ENCODE measurements at places on chromosomes 1 and 21.

DNA sequence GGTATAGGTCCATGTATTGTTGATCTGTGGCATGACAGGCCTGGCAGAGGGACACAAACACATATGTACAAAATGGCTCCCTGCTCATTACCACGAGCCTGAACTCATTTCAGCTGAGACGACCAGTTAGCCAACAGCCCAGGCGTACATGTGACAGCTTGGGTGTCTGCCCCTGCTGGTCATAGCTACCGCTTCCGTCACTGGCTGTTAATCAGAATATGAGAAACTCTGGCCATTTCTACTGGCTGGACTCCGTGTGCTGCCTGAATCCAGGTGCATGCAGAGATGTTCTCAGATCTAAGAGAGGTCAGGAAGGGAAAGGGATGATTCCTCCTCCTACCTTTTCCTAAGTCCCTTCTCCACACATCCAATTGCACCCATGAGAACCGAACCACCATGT lies 144.5 kb downstream of the PBX1 start:
- no peak for DNase-seq

DNA sequence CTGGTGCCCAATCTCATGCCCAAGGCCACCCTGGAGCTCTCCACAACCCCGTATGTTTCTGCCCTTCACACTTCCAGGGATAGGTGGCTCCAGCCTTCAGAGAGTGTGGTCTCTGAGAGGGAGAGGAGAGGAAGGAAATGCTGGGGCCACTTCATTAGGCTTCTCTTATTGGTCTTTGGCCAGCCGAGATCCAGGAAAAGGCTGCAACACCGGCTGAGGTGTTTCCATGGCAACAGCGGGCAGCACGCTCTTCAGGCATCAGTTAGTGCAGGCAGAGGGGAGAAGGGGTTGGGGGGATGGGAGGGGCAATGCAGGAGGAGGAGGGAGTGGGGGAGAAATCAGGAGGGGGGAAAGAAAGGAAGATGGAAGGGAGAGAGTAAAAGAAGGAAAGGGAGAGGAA lies 275.1 kb upstream of the GJB5 start:
- no peak for DNase-seq

DNA sequence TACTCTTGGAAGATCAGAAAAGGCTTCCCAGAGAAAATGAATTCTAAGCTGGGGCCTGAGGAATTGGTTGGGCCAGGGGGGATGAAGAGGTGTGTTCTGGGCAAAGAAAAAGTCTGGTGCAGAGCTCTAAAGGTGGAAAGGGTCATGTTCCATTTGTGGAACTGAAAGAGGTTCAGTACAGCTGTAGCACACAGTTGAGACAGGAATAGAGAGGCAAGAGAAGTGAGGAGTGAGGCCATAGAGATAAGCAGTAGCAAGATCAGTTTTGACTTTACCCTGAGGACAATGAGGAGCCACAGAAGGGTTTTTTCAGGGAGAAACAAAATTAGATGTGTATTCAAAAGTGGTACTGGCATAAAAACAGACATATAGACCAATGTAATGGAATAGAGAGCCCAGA lies 30.3 kb upstream of the MUTYH start:
- DNase-seq: no peak

DNA sequence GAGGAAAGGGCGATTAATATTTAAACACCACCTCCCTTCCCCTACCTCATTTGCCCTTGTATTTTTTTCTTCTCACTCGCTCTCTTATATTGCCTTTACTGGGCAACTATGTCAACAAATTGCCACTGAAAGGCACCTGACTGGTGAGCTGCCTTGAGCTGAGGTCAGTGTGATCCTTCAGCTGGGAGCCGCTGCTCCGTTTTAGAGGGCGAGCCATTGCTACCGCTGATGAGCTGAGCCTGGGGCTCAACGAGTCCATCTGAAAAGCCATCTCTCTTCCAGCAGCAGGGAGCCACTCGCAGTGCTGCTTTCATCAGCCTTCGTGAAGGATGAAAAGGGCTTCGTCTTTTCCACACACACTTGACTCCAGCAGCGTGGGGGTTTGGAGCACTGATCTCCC lies 108.0 kb upstream of the KIF26B start:
- DNase-seq: no peak

DNA sequence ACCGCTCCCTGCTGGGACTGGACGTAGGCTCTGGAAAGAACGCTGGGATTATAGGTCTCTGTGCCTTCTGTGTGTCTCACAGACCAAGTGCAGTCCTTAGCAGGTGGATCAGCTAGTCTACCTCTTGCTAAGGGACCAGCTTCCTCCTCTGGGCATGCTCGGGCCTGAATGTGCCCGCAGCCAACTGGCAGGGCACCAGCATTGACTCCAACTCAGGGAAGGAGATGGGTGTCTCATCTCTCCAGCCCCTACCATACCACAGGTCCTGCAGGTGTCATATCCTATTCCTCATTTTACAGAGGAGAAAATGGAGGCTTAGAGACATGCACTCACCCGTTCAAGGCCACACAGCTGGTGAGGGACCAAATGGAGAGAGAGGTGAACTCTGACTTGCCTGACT lies 340.2 kb downstream of the PTPRU start:
- no peak for DNase-seq

- no peak for DNase-seq
Observed at GRCh38 chr1:177368255-177368654, 197.5 kb downstream of the BRINP2 start.

DNA sequence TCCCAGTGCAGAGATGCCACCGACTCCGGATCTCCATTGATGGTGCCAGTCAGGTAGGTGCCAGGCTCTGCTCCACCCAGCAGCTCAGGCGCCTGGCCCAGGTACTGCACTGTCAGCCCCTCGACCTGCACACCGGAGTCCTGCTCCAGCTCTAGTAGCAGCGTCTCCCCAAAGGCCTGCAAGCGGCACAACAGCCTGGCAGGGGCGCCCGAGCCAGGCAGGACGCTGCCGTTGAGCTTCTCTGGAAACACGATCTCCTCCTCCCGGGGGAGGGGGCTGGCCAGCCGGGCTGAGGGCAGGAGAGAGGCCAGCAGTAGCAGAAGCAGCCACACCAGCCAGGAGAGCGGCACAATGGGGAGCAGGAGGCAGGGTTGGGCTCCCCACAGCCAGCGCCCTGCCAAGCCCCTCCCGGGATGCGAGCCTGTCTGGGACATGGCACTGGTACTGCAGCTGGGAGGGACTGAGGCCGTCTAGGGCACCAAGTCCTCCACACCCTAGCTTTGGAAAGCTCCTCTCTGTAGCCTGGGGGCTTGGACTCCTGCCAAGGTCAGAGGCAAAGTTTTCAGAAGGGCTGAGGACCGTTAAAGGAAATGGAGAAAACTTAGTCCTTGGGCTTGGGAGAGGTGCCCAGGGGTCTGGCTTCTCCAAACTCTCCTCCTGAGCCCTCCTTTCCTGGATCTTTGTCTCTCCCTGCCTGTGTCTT lies 509 bp downstream of the ADAMTS4 start:
- DNase-seq: no peak

- DNase-seq: no peak
Observed at GRCh38 chr21:28927130-28927529, 65.5 kb downstream of the LTN1 start.

DNA sequence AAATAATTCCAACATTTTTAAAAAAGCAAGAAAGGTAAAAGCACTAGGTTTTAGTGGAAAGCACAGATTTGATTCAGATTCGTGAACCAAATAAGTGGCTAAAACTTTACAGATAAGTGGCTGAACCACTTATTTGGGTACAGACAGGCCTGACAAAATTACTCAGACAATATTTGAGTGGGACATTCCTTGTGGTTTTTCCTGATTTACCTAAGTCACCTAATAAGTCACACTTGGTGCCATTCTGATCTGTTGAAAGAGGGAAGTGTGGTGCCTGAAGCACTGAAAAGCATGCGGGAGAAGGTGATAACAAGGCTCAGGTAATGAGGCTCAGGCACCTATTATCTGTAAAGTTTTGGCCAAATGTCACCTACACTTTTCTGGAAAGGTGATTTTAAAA lies 81.6 kb upstream of the CD55 start:
- no peak for DNase-seq

- DNase-seq: peak; percentile 56
Observed at GRCh38 chr1:33724348-33724747, 139.5 kb upstream of the HMGB4 start.

DNA sequence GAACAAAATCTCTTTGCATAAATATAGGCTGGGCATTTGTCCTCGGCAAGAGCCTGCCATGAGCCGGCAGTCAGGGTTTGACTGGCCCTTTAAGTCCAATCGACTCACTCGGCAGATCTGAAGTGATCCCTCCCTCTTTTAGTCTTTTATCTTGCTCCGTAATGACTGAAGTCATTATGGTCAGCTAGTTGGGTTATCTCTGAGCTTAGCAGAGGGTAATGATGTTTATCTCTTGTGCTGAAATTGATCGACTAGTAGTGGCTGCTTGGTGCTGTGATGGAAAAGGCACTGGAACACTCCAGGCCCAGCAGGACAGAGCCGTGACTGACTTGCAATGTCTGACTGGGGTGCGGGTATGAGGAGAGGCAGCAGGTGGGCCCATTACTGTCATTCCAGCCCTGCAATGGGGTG lies 468 bp upstream of the ABCA4 start:
- DNase-seq: no peak

- no peak for DNase-seq
Observed at GRCh38 chr1:232477728-232478127, 152.2 kb downstream of the SIPA1L2 start.

GRCh38 chr1:5501206-5501930 lies 490.9 kb downstream of the NPHP4 start:
- DNase-seq: no peak

DNA sequence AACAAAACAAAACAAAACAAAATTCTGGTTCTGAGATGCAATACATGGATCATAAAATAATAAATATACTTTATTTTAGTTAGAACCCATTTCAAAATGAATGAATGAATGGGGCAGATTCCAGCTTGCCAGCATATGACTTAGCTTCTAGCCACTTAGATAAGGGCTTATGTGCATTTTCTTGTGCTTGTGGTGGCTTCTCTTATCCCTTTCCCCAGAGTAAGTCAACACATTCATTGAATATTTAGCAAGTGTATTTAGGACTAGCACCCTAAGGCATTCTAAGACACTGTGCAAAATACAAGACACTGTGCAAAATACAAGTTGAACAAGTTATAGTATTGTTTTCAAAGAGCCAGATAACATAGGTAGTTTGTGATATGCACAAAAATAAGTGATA lies 4.7 kb downstream of the ADIPOR1 start:
- no peak for DNase-seq
